ENCODE measurements at places on chromosomes 5 and 9.

DNA sequence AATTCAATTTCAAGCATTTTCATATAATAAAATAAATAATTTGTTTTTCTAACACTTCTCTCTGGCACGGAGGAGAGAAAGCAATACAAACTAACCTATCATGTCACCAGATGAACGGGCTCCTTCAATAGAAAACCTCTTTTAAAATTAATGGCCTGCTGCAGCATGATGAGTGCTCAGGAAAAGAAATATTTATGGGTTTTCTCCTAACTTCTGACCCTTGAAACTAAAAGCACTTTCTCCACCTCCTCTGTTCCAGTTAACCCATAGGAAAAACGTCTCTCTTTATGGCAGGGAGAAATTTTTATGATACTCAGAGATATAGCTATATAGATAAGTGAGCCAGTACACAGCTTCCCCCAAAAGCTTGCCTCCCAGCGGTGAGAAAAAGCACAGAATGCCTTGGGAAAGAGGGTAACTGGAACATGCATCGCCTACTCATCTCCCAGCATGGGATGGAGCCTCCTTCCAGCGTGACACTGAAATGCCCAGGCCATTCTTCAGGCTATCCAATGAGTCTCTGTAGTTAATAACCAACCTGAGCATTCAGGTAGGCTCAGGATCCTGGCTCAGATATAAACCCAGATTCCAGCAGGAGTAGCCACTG lies 963.0 kb upstream of the DMAC1 start:
- no peak for DNase-seq

DNA sequence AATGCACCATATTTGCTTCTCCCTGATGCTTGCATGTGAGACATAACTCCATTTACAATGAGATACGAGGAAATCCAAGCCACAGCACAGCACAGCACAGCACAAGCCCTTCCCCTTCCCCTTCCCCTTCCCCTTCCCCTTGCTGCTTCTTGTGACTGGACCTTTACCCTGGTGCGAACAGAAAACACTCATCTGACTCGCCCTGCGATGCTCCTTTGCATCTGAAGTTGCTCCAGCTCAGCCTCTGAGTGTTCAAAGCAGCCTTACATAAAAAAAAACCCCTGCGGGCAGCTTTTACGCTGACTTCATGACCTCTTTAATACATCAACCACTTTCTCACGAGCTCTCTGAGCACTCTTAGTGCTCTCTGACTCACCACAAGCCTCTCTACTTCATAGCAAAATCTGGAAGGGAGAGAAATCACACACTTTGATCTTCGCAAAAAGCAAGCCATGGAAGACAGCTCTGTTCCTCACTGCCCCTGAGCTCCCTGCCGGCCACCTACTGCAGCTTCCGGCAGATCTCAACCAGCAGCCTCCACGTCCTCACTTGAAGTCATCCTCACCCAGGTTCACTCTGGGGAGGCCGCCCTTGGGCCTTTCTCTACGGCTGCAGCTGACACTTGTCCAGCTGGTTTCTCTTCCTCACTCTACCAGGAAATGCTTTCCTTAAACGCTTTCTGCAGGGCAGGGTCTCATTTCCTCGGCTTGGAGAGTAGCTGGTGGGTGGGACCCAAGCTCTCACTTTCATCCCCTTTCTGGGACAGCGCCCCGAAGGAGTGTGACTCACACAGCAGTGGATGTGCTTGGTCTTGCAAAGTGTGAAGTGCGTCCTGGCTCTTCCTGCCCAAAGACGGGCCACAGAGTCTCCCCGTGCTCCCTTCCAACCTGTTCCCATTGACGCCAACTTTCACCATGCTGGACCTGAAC lies 5.3 kb downstream of the SLC34A1 start:
- peak; percentile 21 for DNase-seq

- no peak for DNase-seq
Observed at GRCh38 chr5:13643196-13643595, 301.3 kb downstream of the DNAH5 start.

- DNase-seq = no peak
Observed at GRCh38 chr5:180077594-180078284, 6.2 kb upstream of the RNF130 start.

DNA sequence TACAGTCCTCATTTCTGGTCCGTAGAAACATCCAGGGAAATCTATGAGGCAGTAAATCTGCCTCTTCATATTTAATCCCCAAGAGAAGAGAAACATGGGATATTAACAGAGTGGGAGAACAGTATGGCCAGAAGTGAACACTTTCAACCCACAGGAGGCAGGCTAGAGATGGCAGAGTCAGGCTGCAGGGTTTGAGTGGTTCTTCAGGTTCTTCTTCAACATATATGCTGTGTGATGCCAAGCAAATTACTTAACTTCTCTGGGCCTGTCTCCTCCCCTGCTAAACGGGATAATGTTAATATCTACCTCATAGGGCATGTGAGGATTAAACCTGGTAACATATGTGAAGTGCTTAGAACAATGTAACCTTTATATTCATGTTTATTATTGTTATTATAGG lies 321.8 kb downstream of the PSAT1 start:
- no peak for DNase-seq
